ENCODE measurements at places on chromosomes 7 and 10. TPM values are rescaled to one million over a fixed set of nuclear protein-coding genes. Genes with fewer than 3 reads are reported as not detected.
A peak's percentile ranks its signal among the peaks of the same experiment; 100 is the strongest.

- no peak for DNase-seq
These were observed 45.7 kb downstream of the IKZF1 start for GRCh38 chr7:50349963-50350944.

DNA sequence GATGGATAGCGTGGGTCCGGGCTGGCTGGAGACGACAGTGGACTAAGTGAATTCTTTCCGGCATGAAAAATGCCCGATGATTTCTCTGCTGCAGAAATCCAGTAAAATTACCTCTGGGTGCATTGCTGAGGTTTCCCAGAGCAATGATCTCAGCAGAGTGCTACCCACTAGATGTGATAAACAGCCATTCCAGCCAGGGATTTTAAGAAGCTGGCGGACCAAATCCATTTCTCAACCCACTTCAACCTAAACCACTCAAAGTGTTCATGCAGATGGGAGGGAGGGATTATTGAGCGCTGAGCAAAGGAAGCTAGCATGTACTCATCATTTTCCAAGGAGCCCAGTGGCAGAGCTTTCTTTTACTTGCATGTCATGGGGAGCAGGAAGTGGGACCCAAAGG lies 116.7 kb downstream of the PRKCQ start:
- DNase-seq: no peak

DNA sequence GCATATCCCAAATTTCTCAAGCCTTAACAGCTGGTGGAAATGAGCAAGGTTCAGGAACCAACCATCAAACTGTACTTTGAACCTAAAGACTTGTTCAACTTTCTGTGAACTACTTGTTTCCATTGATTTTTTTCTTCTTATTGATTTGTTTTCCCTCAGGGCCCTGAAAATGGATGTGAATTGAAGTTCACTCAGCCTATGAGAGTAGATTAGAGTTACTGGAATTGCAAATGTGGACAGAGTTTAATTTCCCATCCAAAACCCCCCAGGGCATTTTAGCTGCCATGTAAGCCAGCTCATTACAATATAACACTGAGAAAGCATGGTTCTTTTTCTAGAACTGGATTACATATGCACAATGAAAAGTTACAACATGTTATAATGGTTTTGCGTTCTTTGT lies 1105.7 kb downstream of the REEP3 start:
- DNase-seq: no peak

- no peak for DNase-seq
These were observed 362.3 kb downstream of the GATA3 start for GRCh38 chr10:8416760-8417159.

DNA sequence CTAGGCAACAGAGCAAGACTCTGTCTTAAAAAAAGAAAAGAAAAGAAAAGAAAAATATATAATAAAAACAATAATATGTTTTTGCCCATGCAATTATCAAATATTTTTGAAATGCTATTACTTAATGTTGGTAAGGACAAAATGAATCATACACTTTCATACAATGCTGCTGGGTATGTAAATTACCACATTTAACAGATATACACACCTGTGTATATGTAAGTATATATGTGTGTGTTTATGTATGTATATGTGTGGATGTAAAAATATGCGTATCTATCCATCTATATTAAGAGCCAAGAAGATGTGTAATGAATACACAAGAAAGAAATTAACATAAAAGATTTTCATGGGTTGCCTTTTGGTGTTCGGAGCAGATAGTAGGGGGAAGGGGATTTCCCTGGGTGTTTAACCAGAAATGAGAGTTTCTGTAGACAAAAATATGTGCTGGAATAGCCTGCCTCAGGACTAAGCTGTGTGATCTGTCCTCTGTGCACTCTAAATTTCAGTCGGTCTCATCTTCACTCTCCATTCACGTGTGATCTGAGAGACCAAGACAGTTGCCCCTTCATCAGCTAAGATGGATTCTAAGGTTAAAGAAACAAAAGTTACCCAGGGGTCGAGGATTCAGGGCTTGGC lies 61.2 kb downstream of the PRKCQ start:
- DNase-seq: no peak

- DNase-seq: no peak
These were observed 105.1 kb upstream of the TCF7L2 start for GRCh38 chr10:112844681-112845544.

GRCh38 chr7:124689523-124689922 lies 76.1 kb downstream of the GPR37 start:
- DNase-seq: no peak

- peak; percentile 68 for DNase-seq
These were observed 42.0 kb downstream of the LYZL2 start for GRCh38 chr10:30587522-30588031.

- DNase-seq: no peak
These were observed 154.7 kb downstream of the PRPF18 start for GRCh38 chr10:13741438-13741837.

GRCh38 chr10:121536310-121536913 lies 61.8 kb downstream of the FGFR2 start:
- DNase-seq: no peak

GRCh38 chr10:67603086-67603485 lies 92.9 kb downstream of the CTNNA3 start:
- no peak for DNase-seq

DNA sequence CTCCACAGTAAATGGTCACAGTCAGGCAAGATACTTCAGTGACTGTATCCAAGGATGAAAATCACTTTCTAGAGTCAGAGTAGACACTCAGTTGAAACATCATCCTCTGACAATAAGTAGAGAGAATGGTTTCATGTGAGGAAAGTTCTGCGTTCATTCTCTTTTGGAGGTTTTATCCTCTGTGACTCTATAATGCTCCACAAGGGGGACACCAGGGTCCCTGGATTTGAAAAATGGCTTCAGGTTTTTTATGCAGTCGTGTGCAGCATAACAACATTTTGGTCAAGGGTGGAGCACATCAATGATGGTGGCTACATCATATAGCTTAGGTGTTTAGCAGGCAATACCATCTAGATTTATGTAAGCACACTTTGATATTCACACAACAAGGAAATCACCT lies 40.4 kb downstream of the TMEM168 start:
- DNase-seq: no peak

DNA sequence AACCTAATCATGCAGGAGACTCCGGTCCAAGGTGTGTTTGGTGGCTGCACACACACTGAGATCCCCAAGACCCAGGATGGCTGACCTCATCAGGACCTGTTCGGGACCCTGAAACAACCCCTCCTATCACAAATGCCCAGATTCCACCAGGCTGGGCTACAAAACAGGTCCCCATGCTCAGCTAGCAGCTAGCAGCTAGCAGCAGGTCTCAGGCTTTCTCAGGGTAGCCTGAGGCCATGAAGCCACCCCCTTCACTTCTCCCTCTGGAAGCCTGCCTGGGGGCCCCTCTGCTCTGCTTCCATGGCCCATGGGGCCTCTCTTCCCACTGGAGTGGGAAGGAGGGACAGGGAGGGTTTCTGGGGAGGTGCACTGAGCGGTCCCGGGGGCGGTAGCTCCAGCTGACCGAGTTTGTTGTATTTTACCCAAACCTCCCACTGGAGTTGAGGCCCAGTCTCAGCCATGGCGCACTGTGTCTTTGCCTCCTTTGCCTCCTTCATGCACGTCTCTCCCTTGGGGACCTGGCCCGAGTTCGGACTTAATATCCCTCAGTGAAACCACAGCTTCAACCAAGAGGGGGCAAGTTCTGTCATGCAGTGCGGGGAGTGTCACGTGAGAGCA lies 95.1 kb upstream of the GPR26 start:
- no peak for DNase-seq

RAMP3 gene
- total RNA-seq: 33.8 TPM

GPNMB gene
- 234 TPM for total RNA-seq

FAM185A gene
- 8.0 TPM for total RNA-seq

UPF2 gene
- 20.7 TPM for total RNA-seq

GIMAP2 gene
- 6.2 TPM for total RNA-seq

TET1 gene
- total RNA-seq: 3.1 TPM

ACSL5 gene
- total RNA-seq: 6.4 TPM

CDHR3 gene
- 3.6 TPM for total RNA-seq

TYW1 gene
- 10.7 TPM for total RNA-seq

ANK3 gene
- 216 TPM for total RNA-seq

OPALIN gene
- total RNA-seq: not detected

NKX1-2 gene
- not detected for total RNA-seq
